ENCODE measurements at places on chromosomes 16 and 17. TPM values are rescaled to one million over a fixed set of nuclear protein-coding genes. Genes with fewer than 3 reads are reported as not detected.
A peak's percentile ranks its signal among the peaks of the same experiment; 100 is the strongest.

DNA sequence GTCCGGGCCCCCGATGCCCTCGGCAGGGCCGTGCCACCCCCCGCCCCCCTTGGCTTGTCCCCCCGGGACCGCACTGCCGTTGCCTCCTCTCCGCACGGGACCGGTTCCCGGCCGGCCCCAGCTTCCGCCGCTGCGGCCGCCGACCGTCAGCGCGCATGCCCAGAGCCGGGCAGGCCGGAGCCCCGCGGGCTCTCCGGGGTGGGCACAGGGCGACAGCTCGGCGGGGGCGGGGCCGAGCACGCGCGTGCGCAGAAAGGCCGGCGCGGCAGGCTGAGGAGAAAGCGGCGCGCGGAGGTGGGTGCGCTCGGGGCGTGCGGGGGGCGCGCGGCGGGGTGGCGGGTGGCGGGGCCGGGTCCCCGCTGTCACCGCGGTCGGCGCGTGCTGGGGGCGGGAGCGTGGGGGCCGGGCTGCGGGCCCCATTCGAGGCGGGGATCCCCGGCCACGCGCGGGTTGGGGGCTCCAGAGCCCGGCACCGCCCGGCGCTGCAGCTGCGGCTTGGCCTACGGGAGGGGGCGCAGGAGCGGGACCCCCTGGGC lies at the start of gene TBC1D24:
TSS of gene TBC1D24 (plus strand) at position 251 of the 536 bp plus-strand sequence. CDS start 21,022 bp downstream, outside the sequence.
- peak within 1 kb of the TSS; percentile 72 for H3K27ac ChIP-seq
- H3K27me3 ChIP-seq = peaks cover 16% of the 10 kb centered on the region
- H3K4me3 ChIP-seq = peak within 1 kb of the TSS; percentile 76
- DNase-seq = peak; percentile 85

The NCBP3 gene
- 41.1 TPM for total RNA-seq

The OR4D1 gene
- 0.22 TPM for total RNA-seq

The LITAFD gene
- total RNA-seq = not detected

DNA sequence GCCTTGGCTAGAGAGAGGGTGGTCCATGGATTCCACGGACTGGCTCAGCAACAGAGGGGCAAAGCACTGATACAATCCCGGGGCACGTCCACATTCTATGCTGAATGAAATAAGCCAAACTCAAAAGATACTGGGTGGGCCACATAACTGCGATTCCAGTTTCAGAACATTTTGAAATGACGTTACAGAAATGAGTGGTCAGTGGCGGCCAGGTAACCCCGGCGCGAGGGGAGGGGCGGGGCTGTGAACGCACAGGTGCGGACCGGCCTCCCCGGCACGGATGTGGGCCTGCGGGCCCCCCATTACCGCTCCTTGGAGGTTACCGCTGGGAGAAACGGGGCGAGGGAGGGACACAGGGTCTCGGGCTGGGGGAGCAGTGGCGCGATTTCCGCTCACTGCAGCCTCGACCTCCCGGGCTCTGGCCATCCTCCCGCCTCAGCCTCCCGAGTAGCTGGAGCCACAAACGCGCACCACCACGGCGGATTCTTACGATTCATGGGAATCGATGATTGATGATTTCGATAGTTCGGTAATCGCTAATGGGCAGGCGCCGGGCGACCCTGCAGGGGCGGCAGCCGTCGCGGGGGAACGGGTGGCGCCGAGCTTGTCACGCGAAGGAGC lies 559 bp downstream of the MVD start:
- peaks cover 11% of the 10 kb centered on the region for H3K36me3 ChIP-seq
- peak overlapping the region; percentile 81 for H3K27ac ChIP-seq
- DNase-seq = peak; percentile 42
- peaks cover 21% of the 10 kb centered on the region for H3K4me1 ChIP-seq

- H3K4me3 ChIP-seq = no peak overlapping the region
- H3K36me3 ChIP-seq = no peaks in the 10 kb centered on the region
- no peak overlapping the region for H3K27ac ChIP-seq
- no peak for DNase-seq
These were observed 204.5 kb downstream of the GSG1L start for GRCh38 chr16:27859020-27859419.

The C16orf46 gene
- total RNA-seq = 0.60 TPM

DNA sequence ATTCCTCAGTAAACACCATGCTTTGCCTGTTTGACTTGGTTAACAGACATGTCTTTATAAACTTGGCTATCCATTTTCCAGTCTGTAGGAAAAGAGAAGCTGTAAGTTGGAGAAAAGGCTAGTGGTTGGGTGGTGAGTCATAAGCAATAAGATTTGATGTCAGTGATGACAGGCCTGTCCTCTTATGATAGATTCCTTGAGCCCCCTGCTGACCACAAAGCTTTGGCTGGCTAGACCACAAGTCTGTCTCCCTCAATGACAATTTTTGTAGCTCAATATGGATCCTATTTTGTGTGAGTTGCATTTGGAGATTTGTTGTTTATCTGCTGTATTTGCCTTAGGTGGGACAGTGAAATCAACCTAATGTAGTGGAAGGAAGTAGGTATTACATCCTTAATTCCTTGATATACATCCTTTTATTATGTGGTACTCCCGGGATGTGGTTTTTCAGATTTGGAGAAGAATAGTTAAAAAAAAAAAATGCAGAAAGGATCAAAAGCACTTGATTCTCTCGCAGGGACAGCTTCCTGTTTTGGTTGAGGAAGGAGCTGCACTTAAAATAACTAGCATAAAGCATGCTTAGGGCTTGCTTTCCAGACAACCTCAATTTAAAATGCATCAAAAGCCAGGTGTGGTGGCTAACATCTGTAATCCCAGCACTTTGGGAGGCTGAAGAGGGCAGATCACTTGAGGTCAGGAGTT lies 67.4 kb downstream of the SIAH1 start:
- no peaks in the 10 kb centered on the region for H3K27me3 ChIP-seq
- peak overlapping the region; percentile 35 for H3K27ac ChIP-seq
- peak; percentile 58 for DNase-seq
